ENCODE measurements at places on chromosomes 3 and 15.

- no peak for DNase-seq
These were observed 123.0 kb upstream of the PROK2 start for GRCh38 chr3:71907996-71908395.

DNA sequence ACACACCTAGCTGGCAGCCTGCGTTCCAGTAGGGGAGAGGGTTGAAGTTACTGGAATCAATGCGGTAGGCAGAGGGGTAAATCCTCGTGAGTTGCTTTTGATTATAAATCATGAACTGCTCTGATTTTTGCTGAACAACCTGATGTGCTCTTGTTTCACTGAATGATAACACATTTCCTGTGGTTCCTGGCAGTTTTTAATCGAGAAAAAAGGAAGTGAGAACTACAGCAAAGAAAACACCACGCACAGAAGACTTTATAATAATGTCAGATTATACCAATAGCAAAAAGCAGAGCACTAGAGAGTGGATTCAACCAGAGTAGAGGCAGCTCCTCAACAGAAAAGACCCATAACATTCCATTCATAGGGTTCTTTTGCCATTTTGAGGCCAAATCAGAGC is 200.8 kb upstream of the STRIT1 start:
- no peak for DNase-seq

- DNase-seq, result no peak
These were observed 177.4 kb downstream of the MINAR1 start for GRCh38 chr15:79609506-79609905.

- DNase-seq, result peak; percentile 7
These were observed 272.2 kb downstream of the ADAMTSL3 start for GRCh38 chr15:83926116-83926515.

DNA sequence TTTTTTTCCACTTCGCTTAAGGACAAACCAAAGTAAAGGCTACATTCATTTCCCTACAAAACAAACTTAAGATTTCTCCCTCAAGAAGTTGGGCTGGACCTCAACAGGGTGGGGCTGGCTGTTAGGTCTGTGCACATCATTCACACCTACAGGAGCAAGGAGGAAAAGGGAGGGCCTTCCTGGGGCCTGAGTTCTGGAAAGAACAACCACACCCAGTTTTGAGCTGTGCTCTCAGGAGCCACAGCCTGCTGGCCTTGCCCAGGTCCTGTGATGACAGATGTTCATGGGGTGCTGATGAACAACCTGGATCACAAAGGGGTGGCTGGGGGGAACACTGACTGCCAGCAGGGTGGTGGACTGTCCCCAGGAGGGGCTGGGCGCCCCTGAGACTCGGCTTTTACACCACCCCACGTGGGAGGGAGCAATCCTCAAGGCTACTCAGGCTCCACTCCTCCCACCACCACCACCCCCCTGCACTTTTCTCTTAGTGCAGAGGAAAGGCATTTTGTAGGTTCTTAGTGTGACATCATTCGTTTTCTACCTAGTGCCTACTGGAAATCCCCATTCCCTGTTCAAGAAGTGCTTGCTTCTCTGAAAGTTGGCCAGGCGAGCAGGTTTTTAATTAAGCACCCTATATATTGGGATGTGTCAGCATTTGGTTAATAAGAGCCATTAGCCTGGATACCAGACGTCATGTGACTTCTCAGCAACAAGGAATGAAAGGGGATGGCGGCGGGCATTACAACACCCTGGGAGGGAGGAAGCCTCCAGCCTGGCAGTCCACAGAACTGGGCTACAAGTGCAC is 35.7 kb downstream of the CCNB2 start:
- DNase-seq, result peak; percentile 18

- DNase-seq, result no peak
These were observed 54.6 kb downstream of the ARHGEF3 start for GRCh38 chr3:56747150-56747549.

DNA sequence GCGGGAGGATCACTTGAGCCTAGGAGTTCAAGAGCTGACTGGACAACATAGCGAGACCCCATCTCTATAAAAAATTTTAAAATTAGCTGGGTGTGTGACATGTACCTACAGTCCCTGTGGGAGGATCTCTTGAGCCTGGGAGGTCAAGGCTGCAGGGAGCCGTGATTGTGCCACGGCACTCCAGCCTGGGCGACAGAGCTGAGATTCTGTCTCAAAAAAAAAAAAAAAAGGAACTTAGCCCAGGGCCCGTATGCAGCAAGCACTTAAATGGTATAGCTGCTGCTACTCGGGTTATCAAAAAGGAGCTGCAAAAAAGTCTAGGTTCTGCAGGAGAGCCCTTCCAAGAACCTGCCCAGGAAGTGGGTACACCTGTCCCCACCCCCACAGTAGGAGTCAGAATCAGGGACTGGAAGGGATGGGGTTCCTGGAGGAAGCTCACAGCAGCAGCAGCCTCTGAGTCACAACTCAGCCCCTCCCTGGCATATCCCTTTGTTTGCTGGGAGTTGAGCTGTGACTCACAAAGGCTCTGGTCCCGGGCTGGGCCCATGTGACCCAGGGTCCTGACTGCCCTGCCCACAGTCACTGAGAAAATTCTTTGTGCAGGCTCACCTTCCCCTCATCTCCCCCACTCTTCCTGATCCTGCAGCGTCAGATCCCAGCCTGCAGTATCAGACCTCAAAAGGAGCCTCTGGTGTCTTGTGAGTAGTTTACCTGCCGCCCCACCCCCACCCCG is at the start of gene SPATA12:
Gene SPATA12, plus strand, starts transcription at position 576 of the 733 bp plus-strand sequence. CDS start 13,031 bp downstream, outside the sequence.
- peak; percentile 98 for DNase-seq

DNA sequence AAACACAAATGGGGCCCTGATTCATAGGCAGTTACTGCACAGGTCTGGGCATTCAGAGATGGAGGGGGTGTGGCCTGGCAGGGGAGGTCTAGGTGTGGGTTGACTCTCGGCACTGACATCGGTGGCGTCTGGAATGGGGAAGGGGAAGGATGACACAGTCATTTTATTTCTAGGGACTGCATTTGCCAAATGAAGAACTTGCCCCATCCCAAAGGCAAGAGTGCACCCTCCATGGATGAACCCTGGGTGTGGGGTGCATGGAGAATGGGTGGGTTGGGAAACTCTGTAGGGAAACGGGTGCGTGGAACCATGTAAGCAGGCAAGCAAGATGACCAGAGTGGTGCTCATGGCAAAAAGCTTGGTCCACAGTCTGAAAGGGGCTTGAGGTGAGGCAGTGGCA is 24.5 kb downstream of the SLC6A20 start:
- DNase-seq, result no peak

DNA sequence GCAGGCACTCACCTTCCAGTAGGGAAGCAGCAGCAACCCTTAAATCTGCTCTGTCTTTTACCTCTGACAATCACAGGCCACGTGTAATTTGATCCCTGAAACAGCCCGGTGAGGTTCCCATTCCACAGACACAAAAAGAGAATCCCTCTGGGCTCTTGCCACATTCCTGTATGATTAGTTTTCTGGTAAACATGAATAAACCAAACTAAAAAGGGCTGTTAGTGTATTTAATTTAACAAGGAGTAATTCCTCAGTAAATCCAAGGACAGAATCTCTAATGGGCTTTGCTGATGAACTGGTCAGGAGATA is 186.9 kb downstream of the FAM43A start:
- peak; percentile 46 for DNase-seq

GRCh38 chr3:140636406-140637138 is 41.3 kb upstream of the TRIM42 start:
- peak; percentile 21 for DNase-seq

GRCh38 chr15:83102346-83102745 is 5.1 kb upstream of the TM6SF1 start:
- no peak for DNase-seq

DNA sequence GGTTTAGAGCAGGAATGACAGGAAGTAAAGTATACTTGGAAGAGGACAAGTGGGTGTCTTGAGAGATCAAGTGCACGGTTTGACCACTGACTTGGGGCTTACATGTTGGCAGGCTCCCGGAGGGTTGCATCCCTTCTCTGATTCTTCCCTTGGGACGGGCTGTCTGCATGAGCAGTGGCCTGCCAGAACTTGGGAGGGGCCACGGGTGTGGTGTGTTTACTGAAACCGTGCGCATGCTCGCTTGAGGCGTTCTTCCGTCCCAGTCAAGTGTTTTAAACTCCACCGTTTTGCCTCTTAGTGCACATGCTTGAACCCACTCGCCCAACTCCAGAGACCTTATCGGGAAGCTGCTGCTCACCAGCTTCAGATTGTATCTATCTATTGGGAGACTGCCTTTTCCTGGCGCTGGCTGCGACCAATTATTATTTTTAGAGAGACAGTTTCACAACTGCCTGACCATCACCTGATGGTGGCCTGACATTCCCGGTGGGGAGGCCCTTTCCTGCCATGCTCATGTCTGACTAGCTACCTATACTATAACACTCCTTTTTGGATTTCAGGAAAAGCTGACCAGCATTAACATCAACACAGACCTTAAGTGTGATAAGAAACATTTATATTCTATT is 14.9 kb upstream of the C3orf22 start:
- DNase-seq, result no peak

GRCh38 chr3:77052051-77052501 is 12.2 kb downstream of the ROBO2 start:
- no peak for DNase-seq

- DNase-seq, result no peak
These were observed 322.9 kb downstream of the ERC2 start for GRCh38 chr3:56145410-56145809.

- peak; percentile 71 for DNase-seq
These were observed 529.8 kb upstream of the NAALADL2 start for GRCh38 chr3:174329321-174329720.

DNA sequence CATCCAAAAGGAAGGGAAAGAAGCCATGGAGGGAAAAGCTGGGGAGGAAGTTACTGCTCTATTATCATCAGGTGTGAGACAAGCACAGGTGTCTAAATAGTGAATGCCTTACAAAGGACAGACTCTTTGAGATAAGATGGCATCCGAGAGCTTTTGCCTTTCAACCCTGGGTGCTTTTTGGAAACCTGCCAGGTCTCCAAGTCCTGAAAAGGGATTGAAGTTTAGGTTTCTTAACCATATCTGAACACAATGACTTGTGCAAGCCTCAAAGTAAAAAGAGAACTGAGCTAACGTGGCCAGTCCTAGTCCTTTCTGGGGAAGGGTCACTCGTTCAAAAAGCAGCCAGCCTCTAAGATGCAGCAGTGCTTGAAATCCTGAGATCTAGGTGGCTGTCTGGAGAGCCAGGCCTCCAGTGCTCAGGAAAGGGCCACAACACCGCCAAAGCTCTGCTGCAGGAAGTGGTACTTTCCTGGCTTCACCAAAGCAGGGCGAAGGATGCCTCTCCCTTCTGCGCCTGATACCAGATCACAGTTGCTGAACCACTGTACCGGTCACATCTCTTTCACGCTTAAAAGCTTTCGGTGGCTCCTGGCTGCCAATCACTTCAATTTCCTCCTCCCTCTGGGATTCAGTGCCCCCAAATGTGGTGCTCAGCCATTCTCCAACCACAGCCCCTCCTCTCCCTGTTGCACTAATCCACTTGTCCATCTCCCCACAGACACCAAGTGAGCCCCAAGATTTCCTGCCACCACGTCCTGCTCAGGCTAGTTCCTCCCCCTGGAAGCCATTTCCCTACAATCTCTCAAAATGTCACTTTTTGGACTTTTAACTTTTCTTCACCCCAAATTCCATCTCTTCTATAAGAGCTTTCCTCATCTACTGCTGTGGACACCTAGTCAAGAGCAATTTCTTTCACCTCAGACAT is 104.1 kb upstream of the LPP start:
- no peak for DNase-seq

DNA sequence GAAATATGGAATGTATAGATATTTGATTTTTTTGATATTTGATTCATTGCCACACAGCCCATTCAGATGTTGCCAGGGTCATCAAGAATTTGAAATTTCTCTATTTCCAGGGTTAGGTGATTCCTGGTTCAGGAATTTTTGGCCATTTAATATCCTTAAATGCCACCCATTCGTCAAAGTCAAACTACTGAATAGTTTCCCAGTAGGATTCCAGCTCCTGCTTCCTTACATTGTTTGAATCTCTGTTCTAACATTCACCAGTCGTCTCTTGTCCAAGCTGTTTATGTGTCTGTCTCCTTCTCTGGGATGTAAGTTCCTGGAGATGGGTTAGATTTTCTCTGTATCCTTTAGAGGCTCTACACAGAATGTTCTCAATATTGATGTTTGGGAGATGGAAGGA is 124.9 kb upstream of the TLE3 start:
- no peak for DNase-seq

DNA sequence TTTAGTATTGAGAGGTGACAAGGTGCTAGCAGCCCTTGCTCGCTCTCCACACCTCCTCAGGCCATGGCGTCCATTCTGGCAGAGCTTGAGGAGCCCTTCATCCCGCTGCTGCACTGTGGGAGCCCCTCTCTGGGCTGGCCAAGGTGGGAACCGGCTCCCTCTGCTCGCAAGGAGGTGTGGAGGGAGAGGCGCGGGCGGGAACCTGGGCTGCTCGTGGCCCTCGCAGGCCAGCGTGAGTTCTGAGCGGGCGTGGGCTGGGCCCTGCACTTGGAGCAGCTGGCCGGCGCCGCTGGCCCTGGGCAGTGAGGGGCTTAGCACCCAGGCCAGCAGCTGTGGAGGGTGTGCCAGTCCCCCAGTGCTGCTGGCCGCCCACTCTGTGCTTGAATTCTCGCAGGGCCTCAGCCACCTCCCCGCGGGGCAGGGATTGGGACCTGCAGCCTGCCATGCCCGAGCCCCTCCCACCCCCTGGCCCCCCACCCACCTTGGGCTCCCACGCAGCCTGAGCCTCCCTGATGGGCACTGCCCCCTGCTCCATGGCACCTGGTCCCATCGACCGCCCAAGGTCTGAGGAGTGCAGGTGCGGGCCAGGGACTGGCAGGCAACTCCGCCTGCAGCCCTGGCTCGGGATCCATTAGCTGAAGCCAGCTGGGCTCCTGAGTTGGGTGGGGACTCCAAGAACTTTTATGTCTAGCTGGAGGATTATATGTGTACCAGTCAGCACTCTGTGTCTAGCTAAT is 785.2 kb downstream of the DIPK2A start:
- no peak for DNase-seq

DNA sequence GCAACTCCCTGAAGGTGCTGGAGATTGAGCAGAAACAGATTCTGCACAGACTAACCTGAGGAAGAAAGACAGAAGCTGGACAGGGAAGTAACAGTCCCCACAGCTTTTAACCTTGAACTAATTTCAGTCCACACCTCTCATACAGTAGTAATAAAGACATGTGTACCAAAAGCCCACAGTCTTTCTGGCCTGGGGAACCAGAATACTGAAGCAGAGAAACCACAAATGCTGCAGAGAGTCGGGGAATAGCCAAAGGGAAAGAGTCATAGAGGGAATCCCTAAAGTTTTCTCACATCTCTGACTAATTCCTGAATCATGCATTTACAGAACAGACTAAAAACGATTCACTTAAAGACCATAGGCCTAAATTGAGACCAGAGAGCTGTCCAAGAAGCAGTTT is 503.4 kb upstream of the NECTIN3 start:
- DNase-seq, result peak; percentile 89

GRCh38 chr3:52827866-52828376 is 2.6 kb downstream of the ITIH4 start:
- no peak for DNase-seq
